NCI-H1048 (cell line): ENCODE measurements at places on chromosomes 2 and 18.

- DNase-seq = no peak
Measured at GRCh38 chr2:84861539-84861938, 19.3 kb downstream of the TRABD2A start.

GRCh38 chr18:7236933-7237332 lies 6.0 kb downstream of the LRRC30 start:
- DNase-seq = no peak

DNA sequence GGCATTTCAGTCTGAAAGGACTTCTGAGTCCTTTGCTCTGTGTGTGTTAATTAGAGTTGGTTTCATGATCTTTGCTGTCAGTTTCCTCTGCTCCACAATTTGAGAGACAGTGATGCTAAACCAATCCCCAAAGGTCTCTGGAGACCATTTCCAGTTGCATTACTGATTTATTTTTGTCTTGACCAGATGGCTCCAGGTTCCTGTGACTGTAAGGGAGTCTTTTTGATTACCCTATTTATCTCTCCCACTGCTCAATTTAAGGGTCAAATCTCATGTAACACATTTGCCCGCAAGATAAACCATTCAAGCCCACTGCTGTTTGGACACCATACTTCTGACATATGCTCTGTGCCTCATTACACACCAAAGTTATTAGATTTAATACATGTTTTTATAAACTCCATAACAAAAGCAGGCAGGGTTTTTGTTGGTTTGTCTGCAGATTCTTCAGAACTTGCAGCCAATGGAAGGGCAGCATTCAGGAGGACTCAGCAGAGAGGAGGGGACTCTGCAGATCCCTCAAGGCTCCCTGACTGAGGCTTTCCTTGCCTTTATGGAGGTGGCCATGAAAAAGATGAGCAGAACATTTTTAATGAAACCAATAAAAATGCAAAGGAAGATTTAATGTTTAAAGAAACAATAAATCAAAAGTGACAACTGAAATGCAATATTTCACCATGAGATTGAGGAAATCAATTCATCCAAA lies 889.3 kb upstream of the CELF4 start:
- no peak for DNase-seq

GRCh38 chr2:227661025-227661649 lies 5.5 kb upstream of the SCYGR5 start:
- no peak for DNase-seq

GRCh38 chr2:104120171-104120570 lies 733.7 kb upstream of the POU3F3 start:
- DNase-seq = no peak
